ENCODE measurements at places on chromosomes 2 and 18.

DNA sequence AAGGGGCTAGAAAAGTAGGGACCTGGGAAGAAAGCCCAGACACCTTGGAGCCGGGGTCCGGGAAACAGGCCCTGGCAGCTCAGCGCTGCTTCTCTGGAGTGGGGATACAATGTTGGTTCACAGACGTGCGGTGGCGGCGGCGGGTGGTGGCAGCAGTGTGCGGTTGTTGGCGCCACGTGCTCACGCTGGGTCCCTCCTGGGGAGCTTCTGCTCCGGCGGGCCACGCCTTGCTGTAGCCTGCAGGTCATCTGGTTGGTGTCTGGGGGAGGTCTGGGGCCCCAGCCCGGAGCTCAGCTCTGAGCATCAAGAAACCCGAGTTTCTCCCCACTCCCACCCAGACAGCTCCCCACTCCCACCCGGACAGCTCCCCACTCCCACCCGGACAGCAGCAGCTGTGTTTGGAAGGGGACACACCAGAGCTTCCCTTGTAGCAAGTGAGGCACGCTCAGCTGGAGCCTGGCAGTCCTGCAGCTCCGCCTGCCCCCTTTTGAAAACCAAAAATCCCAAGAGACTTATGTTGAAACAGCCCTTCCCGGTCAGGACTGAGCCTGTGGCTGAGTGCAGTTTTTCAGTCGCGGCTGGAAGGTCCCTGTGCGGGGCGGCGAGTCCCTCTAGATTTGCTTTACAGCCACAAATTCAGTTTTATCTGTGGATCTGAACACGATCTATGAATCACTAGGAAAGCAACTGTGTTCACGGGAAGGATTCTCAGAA, 46.9 kb downstream of the NFATC1 start:
- no peak for DNase-seq

DNA sequence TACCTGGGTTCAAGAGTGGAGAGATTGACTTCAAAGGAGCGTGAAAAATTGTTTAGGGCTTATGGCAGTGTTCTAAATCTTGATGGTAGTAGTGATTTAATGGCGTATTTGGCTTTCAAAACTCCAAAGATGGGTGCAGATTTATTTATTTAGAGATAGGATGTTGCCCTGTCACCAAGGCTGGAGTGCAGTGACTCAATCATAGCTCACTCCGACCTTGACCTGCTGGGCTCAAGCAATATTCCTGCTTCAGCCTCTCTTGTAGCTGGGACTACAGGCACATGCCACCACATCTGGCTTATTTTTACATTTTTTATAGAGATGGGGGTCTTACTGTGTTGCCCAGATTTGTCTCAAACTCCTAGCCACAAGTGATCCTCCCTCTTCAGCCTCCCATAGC, 52.5 kb downstream of the FAM117B start:
- no peak for DNase-seq

DNA sequence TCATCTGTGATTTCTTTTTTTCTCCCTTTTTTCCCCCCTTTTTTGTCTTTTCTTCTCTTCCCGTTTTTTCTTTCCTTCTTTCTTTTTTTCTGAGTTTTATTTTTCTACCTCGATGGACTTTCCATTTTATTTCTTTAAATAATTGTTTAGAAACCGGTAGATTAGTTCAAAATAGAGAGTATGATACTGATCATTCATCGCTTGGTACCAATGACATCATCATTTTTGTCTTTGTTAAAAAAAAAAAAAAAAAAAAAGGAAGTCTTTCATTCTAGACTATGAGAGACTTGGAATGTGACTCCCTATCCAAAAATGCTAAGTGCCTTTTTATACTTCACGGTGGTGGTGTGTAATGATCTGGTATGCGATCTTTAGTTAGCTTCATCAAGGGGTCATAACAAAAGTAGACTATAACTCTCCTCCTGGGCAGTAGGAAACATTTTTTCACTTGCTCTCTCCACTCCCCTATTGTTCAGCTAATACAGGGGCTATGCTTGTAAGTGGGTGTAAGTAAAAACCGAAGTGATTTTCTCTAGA, 1517.5 kb upstream of the ZEB2 start:
- no peak for DNase-seq

- no peak for DNase-seq
Measured at GRCh38 chr2:109028277-109028676, 39.3 kb upstream of the EDAR start.

GRCh38 chr2:206423147-206423546, 20.2 kb upstream of the ADAM23 start:
- no peak for DNase-seq

DNA sequence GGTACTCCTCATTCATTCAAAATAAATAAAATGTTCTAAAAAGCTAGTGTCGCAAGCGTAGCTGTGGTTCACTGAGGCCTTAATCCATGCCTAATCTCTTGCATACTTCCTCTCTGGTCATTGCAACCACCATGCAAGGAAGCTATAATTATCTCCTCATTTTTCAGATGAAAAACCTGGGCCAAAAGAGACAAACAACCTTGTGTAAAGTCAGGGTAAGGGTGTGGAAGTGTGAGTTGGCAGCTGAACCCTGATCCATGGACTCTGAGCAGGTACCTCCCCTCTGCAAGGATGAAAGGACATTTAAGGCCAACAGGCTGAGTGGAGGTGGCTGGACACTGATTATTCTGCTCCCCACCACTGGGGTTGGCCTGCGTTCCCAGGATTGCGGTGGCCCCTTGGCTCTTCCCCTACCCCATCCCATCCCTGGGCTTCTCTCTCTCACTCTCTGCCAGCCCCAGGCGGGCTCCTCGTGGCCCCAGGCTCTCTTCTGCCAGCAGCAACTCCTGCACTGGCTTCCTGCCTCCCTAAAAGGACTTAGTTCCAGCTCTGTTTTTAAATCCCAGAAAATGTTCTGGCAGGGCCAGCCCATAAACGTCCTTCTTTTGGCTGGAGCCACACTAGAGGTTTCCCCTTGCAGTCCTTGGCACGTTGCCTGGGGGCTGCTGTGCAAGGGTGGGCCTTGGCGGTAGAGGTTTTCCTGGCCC, 72.0 kb upstream of the AFF3 start:
- peak; percentile 10 for DNase-seq

DNA sequence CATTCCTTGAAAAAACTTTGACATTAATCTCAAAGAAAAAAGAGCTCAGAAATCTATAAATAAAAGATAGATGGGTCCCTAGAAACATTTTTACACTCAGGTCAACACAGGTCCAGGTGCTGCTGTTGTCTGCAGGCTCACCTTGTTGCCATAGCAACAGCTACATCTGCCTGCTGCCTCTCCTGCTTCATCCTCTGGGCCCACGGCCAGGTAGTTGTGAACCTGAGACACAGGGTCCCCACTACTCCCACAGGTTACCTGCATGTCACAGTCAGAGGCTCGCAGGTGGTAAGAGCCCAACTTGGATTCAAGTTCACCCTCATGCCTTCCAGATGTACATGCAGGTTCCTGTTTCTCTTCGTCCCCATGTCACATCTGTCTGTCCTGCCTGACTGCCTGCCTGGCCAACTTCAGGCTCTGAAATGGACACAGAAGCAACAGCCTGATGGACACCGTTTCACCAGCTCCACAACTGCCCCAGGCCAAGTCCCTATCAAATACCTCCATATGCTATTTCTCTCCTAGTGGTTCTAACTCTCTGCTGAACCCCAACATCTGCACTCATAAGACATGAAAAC, 88.3 kb upstream of the SALL3 start:
- DNase-seq: no peak

- no peak for DNase-seq
Measured at GRCh38 chr2:59568461-59568860, 985.0 kb downstream of the BCL11A start.

DNA sequence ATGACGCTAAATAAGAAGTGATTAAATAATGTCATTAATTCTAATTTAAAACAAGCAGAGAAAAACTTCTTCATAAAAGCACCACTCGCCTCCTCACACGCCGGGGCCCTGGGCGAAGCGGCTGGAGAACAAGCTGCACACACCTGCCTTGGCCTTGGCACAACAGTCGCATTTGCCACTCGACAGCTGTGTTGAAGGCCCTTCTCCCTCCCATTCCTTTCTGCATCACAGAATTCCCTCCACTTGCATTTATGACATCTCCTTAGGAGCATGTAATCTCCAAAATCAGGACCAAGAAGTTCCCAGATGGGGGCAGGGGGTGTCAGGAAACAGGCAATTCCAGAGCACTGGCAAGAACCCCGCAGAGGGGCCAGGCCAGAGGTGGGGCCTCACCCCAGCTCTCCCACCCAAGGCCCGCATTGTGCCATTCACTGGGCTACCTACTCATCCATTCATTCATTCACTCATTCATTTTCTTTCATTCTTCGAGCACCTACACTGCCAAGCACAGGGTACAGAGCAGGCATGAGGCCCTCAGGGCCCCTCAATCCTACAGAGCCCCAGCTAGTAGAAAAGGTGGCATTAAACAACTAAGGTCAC, 6.4 kb downstream of the HDAC4 start:
- DNase-seq: no peak

- no peak for DNase-seq
Measured at GRCh38 chr2:242053921-242054320, 184.4 kb downstream of the RTP5 start.

DNA sequence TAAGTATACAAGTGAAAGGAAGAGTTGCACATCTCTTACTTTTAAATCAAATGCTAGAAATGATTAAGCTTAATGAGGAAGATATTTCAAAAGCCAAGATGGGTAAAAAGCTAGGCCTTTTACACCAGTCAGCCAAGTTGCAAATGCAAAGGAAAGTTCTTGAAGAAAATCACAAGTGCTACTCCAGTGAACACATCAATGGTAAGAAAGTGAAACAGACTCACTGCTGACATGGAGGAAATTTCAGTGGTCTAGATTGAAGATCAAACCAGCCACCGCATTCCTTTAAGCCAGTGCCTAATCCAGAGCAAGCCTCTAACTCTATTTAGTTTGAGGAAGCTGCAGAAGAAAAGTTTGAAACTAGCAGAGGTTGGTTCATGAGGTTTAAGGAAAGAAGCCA, 79.1 kb downstream of the RBBP8 start:
- no peak for DNase-seq

GRCh38 chr2:46367286-46367685, 70.1 kb downstream of the EPAS1 start:
- no peak for DNase-seq

DNA sequence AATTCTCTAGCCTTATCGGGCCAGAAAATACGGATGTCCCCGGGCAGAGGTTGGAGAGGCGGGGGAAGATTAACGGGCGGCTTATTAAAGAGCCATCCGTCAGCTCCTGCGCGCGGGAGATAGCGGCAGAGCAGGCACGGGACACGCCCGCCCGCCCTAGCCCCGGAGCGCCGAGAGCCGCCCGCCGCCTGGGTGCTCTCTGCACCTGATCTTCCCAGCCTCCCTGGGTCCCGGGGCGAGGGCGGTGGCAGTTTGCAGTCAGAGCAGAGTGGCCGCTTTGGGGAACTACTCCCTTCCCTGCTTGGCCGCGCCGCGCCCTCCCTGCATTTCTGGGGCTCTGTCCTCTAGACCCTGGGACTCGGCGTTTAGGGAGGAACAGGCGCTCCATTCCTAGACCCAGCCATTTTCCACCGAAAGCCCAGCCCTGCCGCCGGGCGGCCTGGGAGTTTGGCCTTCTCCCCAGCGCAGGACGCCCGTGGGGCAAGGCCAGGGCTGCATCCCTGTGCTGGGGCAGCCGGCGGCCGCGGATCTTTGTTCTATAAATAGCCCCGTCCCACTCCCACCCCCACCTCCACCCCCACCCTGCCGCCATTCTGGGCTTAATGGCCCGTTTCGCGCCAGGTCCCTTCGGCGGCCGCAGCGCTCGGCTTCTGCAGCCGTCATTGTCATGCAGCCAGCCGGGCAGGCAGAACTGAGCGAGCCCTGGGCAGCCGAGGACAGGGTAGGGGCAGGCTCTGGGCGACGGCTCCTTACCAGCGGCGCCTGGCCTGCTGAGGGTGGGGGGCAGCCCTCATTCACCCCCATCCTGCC, 6.6 kb downstream of the GAD1 start:
- DNase-seq: no peak

DNA sequence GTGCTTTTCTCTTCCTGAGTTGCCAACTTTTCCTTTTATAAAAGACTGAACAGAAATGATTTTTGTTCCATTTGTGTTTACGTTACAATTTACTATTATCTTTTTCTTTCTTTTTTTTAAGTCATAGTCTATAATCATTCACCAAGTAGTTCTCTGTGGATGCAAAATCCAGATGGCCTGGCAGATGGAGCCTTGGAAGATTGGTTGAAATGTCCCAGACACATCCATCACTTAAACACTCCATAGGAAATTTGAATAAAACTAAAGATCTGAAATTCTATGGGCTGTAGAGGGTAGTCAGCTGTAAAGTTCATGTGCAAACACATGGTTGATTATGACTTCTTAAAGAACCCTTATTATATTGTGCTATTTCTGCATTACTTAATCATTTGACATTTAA, 164.8 kb upstream of the DOCK10 start:
- DNase-seq: no peak

DNA sequence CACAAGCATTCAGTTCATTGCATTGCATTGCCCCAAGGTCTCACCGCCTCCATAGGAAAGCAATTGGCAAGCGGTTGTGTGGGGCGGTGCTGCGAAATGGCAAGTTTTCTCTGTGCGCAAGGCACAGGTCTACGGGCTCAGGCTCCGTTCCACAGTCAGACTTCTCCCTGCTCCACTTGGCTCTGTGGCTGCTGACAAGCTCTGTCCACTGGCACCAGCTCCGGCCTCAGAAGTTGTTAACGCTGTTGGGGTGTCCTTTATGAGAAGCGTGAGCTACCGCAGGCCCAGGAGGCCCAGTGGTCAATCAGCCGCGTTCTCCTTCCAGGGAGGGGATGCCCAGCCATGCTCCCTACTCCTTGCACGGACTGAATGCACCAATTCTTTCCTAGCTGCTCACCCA, 87.0 kb upstream of the GATA6 start:
- no peak for DNase-seq

DNA sequence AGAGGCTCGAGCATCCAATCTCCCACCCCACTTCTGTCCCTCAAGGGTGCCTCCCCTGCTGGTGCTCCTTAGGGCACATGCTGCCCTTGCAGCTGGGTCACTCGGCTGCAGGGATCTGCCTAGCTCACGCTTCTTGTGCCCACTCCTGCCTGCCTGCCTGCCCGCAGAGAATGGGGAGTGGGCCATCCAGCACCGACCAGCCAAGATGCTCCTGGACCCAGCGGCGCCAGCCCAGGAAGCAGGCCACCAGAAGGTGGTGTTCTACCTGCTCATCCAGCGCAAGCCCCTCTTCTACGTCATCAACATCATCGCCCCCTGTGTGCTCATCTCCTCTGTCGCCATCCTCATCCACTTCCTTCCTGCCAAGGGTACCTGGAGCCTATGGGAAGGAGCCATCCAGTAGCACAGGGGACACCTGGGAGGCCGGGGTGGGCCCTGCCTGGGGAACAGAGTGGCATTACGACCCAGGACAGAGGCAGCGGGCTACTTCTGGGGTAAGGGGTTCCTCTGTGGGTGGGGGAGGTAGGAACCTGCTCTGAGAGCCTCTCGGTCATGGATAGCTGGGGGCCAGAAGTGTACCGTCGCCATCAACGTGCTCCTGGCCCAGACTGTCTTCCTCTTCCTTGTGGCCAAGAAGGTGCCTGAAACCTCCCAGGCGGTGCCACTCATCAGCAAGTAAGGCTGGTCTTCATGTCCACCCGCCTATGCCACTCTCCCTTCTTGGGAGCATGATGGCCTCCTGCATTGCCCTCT, 3.4 kb downstream of the CHRNG start:
- no peak for DNase-seq

- no peak for DNase-seq
Measured at GRCh38 chr2:12363569-12363968, 353.2 kb upstream of the TRIB2 start.

- no peak for DNase-seq
Measured at GRCh38 chr2:118056165-118056534, 32.1 kb upstream of the INSIG2 start.
